ENCODE measurements at places on chromosomes 13 and 19. TPM values are rescaled to one million over a fixed set of nuclear protein-coding genes. Genes with fewer than 3 reads are reported as not detected.

- DNase-seq = peak; percentile 64
These were observed 24.1 kb upstream of the NPAS1 start for GRCh38 chr19:46995492-46995891.

Gene CDC42EP5
- polyA plus RNA-seq = 7.1 TPM

GRCh38 chr13:100724568-100724967 lies 50.0 kb upstream of the TMTC4 start:
- DNase-seq = no peak

Gene CGB5
- not detected for polyA plus RNA-seq

GRCh38 chr13:32086366-32086765 lies 54.8 kb downstream of the FRY start:
- no peak for DNase-seq

Gene PCDH17
- polyA plus RNA-seq = 0.61 TPM

Gene DLL3
- polyA plus RNA-seq = not detected

DNA sequence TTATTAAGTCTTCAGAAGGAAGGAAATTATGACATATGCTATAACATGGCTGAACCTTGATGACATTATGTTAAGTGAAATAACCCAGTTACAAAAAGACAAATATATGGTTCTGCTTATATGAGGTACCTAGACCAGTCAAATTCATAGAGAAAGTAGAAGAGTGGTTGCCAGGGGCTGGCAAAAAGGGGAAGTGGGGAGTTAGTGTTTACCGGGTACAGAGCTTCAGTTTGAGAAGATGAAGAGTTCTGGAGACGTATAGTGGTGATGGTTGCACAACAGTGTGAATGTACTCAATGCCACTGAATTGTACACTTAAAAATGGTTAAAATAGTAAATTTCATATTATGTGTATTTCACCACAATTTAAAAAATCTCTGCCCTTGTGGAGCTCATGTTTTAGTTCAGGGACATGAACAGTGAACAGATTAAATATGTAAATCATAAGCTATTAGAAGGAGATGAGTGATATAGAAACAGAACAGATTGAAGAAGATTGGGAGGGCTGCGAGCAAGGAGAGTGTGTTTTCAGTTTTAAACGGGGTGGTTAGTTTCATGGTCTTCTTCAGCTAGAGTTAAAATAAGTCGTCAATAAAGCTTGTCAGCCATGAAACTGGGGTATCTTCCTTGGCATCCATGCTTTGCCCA lies 355.2 kb downstream of the KCNRG start:
- DNase-seq = no peak

GRCh38 chr13:113917594-113918371 lies 53.9 kb upstream of the GAS6 start:
- DNase-seq = peak; percentile 2

DNA sequence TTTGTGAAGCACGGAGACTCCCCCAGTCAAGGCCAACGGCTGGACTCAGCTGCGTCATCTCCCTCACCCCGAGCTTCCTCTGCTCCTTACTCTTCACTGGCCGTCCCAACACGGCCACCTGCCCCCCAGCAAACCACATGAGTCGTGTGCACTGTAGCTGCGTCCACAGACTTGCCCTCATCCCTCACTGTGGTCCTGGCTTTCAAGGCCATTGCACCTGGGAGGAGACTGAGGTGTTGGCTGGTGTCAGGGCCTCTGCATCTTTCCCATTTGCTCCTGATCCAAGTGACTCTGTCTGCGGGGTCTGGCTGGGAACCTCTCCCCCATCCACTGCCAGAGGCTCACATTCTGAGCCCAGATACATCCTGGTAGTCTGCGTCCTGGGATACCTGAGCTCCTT lies 11.5 kb downstream of the PLPP2 start:
- no peak for DNase-seq

Gene FCAR
- polyA plus RNA-seq = 0.36 TPM

GRCh38 chr19:41398598-41398997 lies 980 bp downstream of the BCKDHA start:
- no peak for DNase-seq

Gene C3
- polyA plus RNA-seq = 136 TPM

Gene ADGRE3
- not detected for polyA plus RNA-seq

DNA sequence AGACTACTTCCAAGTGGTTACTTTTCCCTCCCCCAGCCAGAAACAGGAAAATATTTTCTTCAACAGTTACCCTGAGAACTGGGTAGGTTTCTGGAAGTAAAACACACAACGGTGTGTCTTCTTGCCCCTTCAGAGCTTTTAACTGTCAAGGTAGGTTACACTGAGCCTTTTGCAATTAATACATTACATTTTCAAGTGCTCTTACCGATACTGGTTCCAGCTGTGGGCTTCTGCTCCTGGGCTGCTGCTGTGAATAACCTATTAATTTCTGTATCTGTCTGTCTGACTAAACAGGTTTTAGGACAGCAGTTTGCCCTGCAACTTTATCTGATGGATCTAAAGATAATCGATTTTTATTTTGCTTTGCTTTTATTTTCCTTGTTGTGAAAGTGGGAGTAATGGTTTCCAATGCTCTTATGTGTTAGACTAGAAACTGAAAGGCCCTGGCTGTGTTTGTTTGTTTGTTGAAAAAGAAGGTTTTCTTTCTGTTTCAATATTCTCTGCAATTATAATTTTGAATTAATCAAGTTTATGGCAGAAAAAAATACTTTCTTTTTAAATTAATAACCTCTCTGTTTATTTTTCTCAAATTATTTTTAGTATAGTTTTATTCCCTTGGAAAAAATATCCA lies 196.7 kb upstream of the SLITRK6 start:
- DNase-seq = no peak

Gene LRRC63
- not detected for polyA plus RNA-seq

GRCh38 chr19:40612831-40613689 lies 11.9 kb downstream of the LTBP4 start:
- DNase-seq = peak; percentile 72

GRCh38 chr19:8908066-8908465 lies 75.9 kb downstream of the MBD3L1 start:
- no peak for DNase-seq

- no peak for DNase-seq
These were observed 74.5 kb downstream of the CYSLTR2 start for GRCh38 chr13:48728226-48728625.

DNA sequence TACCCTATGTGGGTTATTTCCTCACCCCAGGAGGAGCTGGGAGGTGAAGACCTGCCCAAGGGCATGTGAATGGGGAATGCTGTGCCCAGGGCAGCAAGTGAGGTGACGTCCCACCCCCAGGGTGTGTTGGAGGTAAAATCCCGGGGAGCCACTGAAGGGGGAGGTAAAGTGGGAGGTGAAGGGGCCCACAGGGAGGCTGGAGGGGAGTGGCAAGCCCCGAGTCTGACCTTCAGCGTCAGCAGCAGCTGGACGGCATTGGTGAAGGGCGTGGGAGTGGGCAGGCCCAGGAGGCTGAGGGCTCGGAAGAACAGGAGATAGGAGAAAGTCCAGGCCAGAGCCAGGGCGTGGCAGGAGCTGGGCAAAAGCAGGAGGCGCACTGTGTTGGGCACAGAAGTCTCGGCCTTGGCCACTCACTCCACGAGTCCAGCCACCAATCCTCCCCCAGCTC lies 2.4 kb downstream of the MBOAT7 start:
- no peak for DNase-seq

- DNase-seq = no peak
These were observed 179.2 kb upstream of the ZNF507 start for GRCh38 chr19:32166238-32166637.

DNA sequence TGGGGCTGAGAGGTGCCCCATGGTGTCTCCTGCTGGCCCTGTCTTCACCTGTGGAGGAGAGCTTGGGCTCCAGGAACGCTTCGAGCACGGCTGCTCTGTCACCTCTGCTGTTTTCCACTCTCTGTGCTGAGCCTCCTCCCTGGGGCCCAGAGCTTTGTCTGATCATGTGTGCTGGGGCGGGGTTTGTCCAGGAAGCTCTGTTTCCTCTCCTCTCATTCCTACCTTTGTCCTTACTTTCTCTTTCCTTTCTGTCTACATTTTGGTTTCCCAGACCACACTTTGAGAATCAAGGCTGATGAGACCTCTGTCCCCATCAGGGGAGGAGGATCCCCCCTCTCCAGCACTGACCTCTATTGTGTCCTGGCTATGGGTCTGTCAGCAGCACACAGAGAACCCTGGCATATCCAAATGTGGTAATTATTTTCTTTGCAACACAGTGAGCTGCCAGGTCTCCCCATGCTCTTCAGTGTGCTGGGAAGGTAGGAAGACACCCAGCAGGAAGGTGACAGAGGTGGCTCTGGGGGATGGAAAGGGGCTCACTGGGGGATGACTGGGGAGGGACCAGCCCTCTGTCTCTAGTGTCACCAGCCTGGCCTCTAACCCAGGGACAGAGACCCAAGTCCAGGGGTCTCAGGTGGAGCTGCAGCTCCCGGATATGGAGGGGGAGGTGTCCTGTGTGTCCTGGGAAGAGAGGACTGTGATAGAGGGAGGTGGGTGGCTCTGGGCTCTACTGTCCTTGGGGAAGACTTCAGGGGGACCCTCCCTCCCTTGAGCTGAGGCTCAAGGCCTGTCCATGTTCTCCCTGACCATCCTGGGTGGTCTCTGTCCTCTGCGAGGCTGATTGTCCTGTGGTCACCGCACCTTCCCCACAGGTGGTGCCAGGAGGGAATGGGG lies at the start of gene CEACAM1:
Gene CEACAM1, minus strand, starts transcription at position 128 of the 894 bp plus-strand sequence. Its CDS starts 107 bp downstream, at position 21.
- peak; percentile 43 for DNase-seq

Gene DIRAS1
- 112 TPM for polyA plus RNA-seq

GRCh38 chr13:26589226-26589625 lies 31.7 kb downstream of the WASF3 start:
- no peak for DNase-seq

Gene GRK1
- polyA plus RNA-seq = 0.15 TPM

GRCh38 chr19:18194554-18195238 lies 1.7 kb downstream of the MPV17L2 start:
- DNase-seq = no peak

Gene LIM2
- polyA plus RNA-seq = not detected

- no peak for DNase-seq
These were observed 32.9 kb upstream of the OXGR1 start for GRCh38 chr13:97027162-97027554.

GRCh38 chr19:34734537-34735103 lies 577 bp downstream of the ZNF181 start:
- no peak for DNase-seq

GRCh38 chr19:12465211-12465610 lies 19.4 kb downstream of the ZNF709 start:
- DNase-seq = no peak

DNA sequence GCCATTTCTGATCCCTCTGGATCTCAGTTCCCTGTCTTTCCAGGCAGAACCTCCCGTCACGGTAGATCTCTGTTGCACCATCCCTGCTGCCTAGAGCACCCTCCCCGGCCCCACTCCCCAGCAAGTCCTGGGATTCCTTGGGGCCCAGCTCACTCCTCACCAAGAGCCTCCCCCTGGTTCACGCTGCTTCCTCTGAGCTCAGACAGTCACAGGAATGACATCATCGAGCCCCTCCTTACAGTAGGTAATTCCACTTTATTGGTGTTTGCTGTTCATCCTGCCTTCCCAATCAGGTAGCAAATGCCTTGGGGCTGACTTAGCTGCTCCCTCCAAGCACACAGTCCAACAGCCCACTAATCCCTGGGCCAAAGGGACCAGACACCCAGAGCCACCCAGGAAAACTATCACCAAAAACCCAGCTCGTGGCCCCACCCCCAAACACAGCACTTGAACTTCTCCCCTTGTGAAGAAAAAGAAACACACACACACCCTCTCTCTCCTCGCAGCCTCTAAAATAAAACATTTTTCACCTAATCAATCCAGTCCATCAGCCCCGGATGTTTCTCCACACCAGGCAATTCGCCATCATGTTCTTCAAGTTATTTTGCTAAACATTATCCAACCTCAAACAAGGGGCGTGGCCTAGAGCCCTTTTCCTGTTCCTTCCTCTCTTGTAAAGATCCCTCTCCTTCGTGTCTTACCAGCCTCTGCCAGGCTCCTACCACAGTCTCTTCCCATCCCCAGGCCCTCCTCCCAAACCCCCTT lies 2.5 kb downstream of the NAPA start:
- no peak for DNase-seq

Gene OR10H1
- not detected for polyA plus RNA-seq

DNA sequence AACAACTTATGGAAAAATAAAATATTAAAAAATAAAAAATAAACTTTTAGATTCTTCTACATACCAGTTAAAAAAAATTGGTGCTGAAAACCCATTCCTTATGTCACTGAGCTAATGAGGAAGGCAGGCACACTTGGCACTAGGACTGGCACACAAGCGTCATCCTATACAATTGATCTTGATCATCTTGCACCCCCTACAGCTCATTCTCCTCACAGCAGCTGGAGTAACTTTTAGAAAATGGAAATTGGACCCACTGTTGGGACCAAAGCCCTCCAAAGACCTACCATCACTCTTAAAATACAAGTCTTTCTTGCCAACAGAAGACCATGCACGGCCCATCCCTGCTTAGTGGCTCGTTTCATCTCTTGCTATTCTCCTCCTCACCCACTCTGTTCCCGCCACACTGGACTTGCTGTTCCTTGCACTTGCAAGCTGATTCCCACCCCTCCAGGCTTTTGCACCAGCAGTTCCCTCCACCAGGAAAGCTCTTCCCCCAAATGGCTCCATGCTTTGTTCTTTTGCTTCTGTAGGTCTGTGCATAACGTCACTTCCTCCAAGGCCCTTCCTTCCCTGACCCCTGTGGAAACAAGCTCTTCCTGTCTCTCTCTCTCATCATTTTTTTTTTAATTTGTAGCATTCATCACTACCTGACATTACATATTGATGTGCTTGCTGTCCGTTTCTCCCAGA lies 11.6 kb downstream of the CTU1 start:
- DNase-seq = no peak
